Glomerular endothelial cell (primary cell): ENCODE measurements at places on chromosomes 2 and 18. TPM values are rescaled to one million over a fixed set of nuclear protein-coding genes. Genes with fewer than 3 reads are reported as not detected.

DNA sequence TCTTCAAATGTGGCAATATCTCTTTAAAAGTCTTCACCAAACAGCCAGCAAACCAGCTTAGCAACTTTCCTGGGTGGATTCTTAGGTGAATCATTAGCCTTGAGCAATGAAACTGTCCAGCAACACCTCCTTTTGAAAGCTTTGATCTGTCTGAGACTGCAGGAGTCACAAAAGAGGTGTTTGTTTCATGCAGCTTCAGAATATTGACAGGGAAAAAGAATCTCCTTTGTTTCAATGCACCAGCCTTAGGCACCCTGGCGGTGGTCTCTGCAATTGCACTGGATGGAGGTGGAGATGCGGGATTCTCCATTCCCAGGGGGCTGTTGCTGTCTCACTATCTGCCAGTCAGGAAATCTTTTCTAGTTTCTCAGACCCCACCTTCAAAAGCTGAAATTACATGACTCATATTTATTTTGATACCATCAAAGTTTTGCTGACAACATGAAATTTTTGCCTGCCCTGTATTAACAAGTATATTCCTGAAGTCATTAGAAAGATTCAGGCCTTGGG is 76.0 kb upstream of the DSG1 start:
- DNase-seq: no peak

DNA sequence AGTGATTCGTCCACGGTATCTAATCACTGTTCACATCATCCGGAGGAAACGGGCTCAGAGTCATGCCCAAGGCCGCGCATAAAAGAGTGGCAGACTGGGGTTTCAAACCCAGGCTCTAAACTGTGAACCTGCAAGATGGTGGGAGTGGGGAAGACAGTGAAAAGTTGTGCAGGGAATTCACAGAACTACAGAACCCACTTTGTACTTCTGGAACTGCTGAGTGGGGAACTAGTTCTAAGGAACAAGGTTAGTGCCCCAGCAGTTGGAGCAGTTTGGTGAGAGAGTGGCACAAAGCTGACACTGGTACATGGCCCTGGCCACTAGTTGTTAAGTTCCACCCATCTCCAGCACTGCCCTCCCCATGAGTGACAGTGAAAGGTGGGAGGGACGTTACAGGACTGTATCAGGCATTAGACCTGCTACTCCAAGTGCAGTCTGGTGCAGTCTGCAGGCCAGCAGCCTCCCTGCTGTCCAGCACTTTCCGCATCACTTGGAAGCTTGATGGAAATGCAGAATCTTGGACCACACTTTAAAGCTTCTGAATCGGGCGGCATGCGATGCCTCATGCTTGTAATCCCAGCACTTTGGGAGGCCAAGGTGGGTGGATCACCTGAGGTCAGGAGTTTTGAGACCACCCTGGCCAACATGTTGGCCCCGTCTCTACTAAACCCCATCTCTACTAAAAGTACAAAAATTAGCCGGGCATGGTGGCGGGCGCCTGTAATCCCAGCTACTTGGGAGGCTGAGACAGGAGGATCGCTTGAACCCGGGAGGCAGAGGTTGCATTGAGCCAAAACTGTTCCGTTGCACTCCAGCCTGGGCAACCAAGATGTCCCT is 47.3 kb downstream of the C2orf42 start:
- no peak for DNase-seq

DNA sequence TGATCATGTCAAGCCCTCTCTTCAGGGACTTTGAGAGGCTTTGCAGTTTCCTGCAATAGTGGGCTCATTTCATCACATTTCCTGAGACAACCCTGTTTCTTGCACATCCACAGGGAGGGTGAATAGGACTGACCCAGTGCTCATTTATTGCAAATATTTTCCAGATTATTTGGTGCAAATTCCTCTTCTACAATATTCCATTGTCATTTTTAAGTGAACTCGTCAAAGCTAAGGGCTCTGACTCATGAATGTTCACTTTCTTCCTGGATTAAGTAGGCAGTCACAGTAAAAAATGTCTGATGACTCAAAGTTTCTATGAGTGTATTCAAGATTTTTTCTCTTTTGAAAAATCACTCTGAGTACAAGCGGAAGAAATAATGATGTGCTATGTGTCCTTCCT is 225.5 kb upstream of the GALNT5 start:
- peak; percentile 64 for DNase-seq

Gene RNF125
- total RNA-seq: 1.6 and 3.4 TPM in 2 replicates

DNA sequence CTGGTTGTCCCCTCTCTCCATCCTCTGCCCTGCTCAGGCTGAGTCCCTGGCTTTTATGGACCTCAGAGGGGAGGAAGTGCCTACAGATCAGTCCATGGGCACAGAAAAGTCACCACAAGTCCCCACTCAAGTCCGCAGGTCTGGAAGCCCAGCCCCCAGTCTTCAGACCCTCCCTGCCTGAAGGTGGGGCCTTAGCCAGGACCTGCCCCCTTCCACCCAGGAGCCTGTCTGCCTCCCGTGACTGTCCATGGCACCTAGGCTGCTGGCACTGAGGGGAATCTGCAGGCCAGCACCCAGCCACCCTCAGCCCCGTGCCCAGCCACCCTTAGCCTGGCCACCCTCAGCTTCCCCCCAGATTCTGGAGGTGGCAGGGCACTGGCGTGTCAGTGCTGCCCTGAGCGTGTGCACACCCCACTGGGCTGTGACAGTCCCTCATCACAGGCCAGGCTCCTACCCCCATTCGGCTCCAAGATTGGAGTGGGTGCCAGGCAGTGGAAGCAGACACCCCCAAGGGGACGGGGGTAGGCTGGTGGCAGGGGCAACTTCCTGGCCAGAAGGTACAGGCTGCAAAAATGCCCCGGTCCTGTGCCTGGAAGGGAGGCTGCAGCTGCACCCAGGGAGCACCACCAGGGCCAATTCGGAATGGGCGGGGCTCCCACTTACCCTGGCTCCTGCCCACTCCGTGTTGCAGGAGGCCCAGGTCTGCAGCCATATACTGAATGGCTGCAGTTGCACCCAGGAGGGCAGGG is 154.7 kb upstream of the RMP24 start:
- DNase-seq: no peak

Gene LYG1
- 1.2 TPM in 1 of 2 replicates, not detected in the other for total RNA-seq

GRCh38 chr2:126782648-126783047 is 116.0 kb upstream of the TEX51 start:
- DNase-seq: no peak

DNA sequence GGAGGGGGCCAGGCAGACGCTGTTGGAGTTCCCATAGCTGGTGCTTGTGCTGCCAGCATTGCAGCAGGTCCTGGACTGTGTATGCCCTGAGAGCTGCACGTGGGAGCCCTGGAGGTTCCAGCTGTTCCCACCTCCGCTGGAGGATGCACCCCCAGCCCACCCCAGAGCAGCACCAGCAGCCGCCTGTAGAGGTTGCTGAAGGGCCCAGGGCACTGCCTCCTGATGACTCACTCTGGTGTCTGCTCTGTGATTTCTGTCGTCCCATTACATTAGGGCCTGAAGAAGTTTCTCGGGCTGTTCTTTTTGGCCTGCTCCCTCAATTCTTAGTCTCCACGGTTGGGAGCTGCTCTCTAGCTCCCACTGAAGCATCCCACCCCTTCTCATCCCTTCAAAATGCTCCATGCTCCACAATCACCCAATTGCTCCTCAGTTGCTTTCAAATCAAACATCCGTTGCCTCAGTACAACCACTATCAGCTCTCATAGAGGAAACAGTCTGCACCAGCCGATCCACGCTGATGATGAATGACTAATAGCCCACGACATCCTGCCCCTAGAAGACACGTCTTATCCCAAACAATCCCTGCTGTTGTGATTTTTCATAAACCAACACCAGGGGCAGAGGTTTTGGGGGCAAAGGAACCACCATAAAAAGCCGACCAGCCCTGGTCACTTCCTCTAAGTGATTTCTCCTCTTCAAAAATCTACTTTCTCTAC is 65.2 kb upstream of the RNF152 start:
- DNase-seq: peak; percentile 62
